ENCODE measurements at places on chromosomes 16 and 17. TPM values are rescaled to one million over a fixed set of nuclear protein-coding genes. Genes with fewer than 3 reads are reported as not detected.

GRCh38 chr17:28902819-28903545, at the start of gene DHRS13:
TSS of gene DHRS13 (minus strand) at chr17:28903079. CDS start at chr17:28902944, 135 bp downstream.
- H3K27me3 ChIP-seq: no peaks in the 10 kb centered on the region
- H3K4me1 ChIP-seq: peaks cover 13% of the 10 kb centered on the region
- H3K36me3 ChIP-seq: peaks cover 27% of the 10 kb centered on the region
- H3K4me3 ChIP-seq: peak within 1 kb of the TSS; percentile 64
- no peak within 1 kb of the TSS for H3K27ac ChIP-seq

- H3K27me3 ChIP-seq: no peaks in the 10 kb centered on the region
- no peak for DNase-seq
- no peak overlapping the region for H3K27ac ChIP-seq
Measured at GRCh38 chr17:28682655-28683054, 20.6 kb downstream of the SUPT6H start.

GRCh38 chr16:65681406-65681805, 559.5 kb upstream of the CDH11 start:
- no peak overlapping the region for H3K27ac ChIP-seq
- no peaks in the 10 kb centered on the region for H3K4me1 ChIP-seq
- DNase-seq: no peak

DNA sequence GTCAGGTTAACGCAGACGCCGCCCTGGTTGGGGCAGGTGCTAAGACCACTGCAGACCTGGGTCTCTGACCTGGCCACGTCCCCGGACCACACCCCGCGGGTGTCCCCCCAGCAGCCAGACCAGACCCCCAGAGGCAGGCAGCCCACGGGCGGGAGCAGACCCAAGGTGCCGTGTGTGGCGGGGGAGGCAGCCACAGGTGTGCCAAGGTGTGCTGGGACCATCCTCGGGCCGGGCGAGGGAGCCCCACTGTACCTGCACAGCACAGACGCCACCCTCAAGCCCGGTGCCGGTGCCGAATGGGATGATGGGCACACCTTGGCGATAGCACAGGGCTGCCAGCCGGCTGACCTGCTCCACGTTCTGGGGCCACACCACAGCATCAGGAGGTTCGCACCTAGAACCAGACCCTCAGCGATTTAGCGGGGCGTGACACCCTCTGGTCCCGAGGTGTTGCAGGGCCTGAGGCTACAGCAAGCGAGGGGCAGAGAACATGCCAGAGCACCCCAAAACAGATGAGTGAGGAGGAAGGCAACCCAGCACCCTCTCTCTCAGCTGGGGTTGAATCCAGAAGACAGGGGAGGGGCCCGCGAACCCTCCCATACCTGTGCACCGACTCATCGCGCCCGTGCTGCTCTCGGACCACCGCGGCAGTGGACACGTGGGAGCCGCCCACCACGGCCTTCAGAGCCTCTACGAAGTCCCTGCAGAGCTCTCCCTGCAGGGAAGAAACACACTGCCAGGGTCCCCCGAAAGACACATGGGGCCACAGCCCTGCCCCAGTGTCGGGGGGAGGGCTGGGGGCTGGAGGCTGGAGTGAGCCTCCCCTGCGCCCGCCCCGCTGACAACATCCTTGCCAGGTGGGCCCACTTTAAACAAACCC, 1.4 kb downstream of the LDHD start:
- H3K27ac ChIP-seq: no peak overlapping the region
- no peaks in the 10 kb centered on the region for H3K27me3 ChIP-seq
- H3K4me1 ChIP-seq: peaks cover 10% of the 10 kb centered on the region
- H3K4me3 ChIP-seq: no peak overlapping the region
- H3K36me3 ChIP-seq: no peaks in the 10 kb centered on the region
- no peak for DNase-seq

DNA sequence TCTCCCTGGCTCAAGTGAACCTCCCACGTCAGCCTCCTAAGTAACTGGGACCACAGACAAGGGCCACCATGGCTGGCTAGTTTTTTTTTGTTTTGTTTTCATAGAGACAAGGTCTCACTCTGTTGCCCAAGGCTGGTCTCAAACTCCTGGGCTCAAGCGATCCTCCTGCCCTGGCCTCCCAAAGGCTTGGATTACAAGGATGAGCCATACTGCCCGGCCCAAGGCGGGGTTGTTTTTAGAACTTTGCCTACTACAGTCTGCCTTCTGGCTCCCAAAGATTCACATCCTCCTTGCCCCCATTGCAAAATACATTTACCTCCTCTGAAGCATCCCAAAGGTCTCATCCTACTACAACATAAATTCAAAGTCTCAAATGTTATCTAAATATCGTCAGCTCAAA, 49.5 kb upstream of the PHOSPHO1 start:
- H3K27ac ChIP-seq: no peak overlapping the region
- no peaks in the 10 kb centered on the region for H3K36me3 ChIP-seq
- no peaks in the 10 kb centered on the region for H3K27me3 ChIP-seq
- H3K4me3 ChIP-seq: no peak overlapping the region

Gene FMNL1
- 4.7 TPM for total RNA-seq

Gene DNAH17
- 0.14 TPM for total RNA-seq

- H3K4me1 ChIP-seq: no peaks in the 10 kb centered on the region
- no peaks in the 10 kb centered on the region for H3K36me3 ChIP-seq
- H3K4me3 ChIP-seq: no peak overlapping the region
- no peaks in the 10 kb centered on the region for H3K27me3 ChIP-seq
Measured at GRCh38 chr16:52411011-52411410, 135.9 kb downstream of the TOX3 start.

Gene ZG16
- not detected for total RNA-seq

GRCh38 chr17:77027271-77027889, 113.4 kb upstream of the SEC14L1 start:
- H3K4me1 ChIP-seq: no peaks in the 10 kb centered on the region
- no peaks in the 10 kb centered on the region for H3K36me3 ChIP-seq
- no peak for DNase-seq
- H3K27ac ChIP-seq: no peak overlapping the region
- no peak overlapping the region for H3K4me3 ChIP-seq

- no peaks in the 10 kb centered on the region for H3K27me3 ChIP-seq
- DNase-seq: no peak
- H3K4me1 ChIP-seq: no peaks in the 10 kb centered on the region
- H3K27ac ChIP-seq: no peak overlapping the region
- H3K36me3 ChIP-seq: no peaks in the 10 kb centered on the region
- no peak overlapping the region for H3K4me3 ChIP-seq
Measured at GRCh38 chr16:83970430-83970815, 2.4 kb downstream of the NECAB2 start.

GRCh38 chr17:82051776-82052637, at the start of the genes GPS1 and RFNG:
TSS of gene GPS1 (plus strand) at chr17:82051898. CDS start at chr17:82051932, 34 bp downstream.
TSS of gene RFNG (minus strand) at chr17:82051811. CDS start at chr17:82051766, 45 bp downstream.
- peak within 1 kb of the TSS; percentile 19 for H3K27ac ChIP-seq
- peak; percentile 22 for DNase-seq
- no peaks in the 10 kb centered on the region for H3K27me3 ChIP-seq
- H3K4me3 ChIP-seq: peak within 1 kb of the TSS; percentile 81

DNA sequence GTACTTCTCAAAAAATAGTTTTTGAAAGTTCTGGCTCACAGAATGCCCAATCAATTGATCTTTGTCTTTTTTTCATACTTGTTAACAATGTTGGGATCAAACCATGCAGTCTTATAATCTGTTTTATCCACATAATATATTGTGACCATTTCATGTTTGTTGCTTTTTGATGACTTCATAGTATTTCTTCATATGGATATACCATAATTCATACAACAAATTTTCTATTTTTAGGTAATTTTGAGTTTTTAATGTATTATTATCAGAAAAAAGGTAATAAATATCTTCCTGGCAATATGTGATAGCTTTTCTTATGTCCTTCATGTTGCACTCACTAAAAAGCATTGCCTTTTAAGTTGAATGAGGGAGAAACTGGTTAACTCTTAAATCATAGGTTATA, 44.8 kb downstream of the TBC1D26 start:
- H3K27ac ChIP-seq: no peak overlapping the region
- DNase-seq: no peak
- H3K4me3 ChIP-seq: no peak overlapping the region
- H3K36me3 ChIP-seq: no peaks in the 10 kb centered on the region
- no peaks in the 10 kb centered on the region for H3K27me3 ChIP-seq
- no peaks in the 10 kb centered on the region for H3K4me1 ChIP-seq

Gene CA7
- total RNA-seq: not detected

DNA sequence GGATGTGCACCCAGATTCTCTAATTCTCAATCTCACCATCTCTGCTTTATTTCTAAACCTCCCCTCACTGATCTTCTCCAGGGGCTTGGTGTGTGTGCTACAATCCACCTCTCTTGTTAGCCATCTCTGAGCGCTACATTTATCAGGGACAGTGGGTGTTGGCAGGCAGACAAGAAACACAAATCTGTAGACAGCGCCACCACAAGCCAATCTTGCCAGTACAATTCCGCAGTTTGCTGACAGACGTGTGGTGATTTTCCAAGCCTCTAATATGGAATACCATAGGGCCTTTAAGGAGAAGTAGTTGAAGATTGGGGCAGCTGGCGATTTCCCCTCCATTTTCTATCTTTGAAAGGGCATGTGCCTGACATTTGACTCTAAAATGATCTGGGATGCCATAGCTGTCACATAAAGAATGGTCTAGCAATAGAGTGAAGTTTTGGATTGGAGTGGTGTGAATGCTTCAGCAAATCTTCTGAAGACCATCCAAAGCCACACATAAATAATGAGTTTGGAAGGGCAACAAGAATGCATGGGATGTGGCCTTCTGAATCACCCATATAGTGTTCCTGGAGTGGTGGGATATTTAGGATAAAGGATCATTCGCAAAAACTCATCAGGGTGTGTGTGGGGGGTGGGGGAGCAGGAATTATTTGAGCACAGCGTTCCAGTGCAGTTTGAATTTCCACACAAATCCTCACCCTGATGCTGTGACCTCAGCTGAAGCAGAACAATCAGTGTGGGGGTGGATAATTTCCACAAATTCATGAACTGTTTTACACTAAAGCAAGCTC, 12.0 kb upstream of the ANKFN1 start:
- no peaks in the 10 kb centered on the region for H3K36me3 ChIP-seq
- peaks cover 20% of the 10 kb centered on the region for H3K4me1 ChIP-seq
- DNase-seq: peak; percentile 91
- no peaks in the 10 kb centered on the region for H3K27me3 ChIP-seq
- no peak overlapping the region for H3K4me3 ChIP-seq
- peak overlapping the region; percentile 17 for H3K27ac ChIP-seq

Gene MAPK8IP3
- total RNA-seq: 92.4 TPM

DNA sequence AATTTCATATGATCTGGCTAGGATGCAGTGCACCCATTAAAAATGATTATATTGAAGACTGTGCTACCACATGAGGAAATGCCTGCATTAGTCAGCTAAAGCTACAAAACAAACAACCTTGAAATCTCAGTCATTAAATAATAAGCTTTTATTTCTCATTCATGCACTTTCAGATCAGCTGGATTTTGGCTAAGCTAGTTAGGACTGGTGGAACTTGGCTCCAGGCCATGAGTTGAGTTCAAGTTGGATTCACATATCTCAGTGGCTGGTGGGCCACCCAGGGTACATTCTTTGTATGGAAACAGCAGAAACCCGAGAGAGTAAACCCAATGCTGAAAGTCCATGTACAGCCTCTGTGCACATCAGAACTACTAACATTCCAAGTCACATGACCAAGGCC, 6.4 kb upstream of the SLFN12L start:
- peaks cover 15% of the 10 kb centered on the region for H3K27me3 ChIP-seq
- no peak overlapping the region for H3K4me3 ChIP-seq
- H3K36me3 ChIP-seq: no peaks in the 10 kb centered on the region
- DNase-seq: no peak
- no peak overlapping the region for H3K27ac ChIP-seq
- no peaks in the 10 kb centered on the region for H3K4me1 ChIP-seq

- H3K27me3 ChIP-seq: no peaks in the 10 kb centered on the region
- no peak for DNase-seq
- H3K27ac ChIP-seq: no peak overlapping the region
- no peaks in the 10 kb centered on the region for H3K36me3 ChIP-seq
- H3K4me1 ChIP-seq: peaks cover 8% of the 10 kb centered on the region
- H3K4me3 ChIP-seq: no peak overlapping the region
Measured at GRCh38 chr17:66779237-66779606, 55.7 kb upstream of the CACNG5 start.

DNA sequence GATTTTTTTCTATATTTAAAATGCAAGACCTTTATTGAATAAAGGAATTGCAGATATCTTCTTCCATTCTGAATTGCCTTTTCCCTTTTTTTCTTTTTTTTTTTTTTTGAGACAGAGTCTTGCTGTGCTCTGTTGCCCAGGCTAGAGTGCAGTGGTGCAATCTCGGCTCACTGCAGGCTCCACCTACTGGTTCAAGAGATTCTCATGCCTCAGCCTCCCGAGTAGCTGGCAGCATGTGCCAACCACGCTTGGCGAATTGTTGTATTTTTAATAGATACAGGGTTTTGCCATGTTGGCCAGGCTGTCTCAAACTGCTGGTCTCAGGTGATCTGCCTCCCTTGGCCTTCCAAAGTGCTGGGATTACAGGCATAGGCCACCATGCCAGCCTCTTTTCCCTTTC, 151.5 kb downstream of the CEP112 start:
- no peaks in the 10 kb centered on the region for H3K36me3 ChIP-seq
- no peaks in the 10 kb centered on the region for H3K4me1 ChIP-seq
- H3K27me3 ChIP-seq: no peaks in the 10 kb centered on the region
- no peak for DNase-seq
- H3K27ac ChIP-seq: no peak overlapping the region

- H3K27me3 ChIP-seq: no peaks in the 10 kb centered on the region
- H3K4me1 ChIP-seq: peaks cover 10% of the 10 kb centered on the region
- no peaks in the 10 kb centered on the region for H3K36me3 ChIP-seq
- peak overlapping the region; percentile 59 for H3K27ac ChIP-seq
- DNase-seq: peak; percentile 55
Measured at GRCh38 chr17:40219594-40220338, 662 bp downstream of the WIPF2 start.

Gene SLFN11
- total RNA-seq: 0.25 TPM

GRCh38 chr17:48262982-48263730, 155.6 kb downstream of the SNX11 start:
- no peak overlapping the region for H3K27ac ChIP-seq
- no peak for DNase-seq
- H3K27me3 ChIP-seq: peaks cover 8% of the 10 kb centered on the region
- H3K36me3 ChIP-seq: no peaks in the 10 kb centered on the region
- H3K4me3 ChIP-seq: no peak overlapping the region
- H3K4me1 ChIP-seq: no peaks in the 10 kb centered on the region

GRCh38 chr16:1338855-1339675, 5.6 kb downstream of the BAIAP3 start:
- no peak overlapping the region for H3K27ac ChIP-seq
- peaks cover 25% of the 10 kb centered on the region for H3K27me3 ChIP-seq
- DNase-seq: no peak
- H3K36me3 ChIP-seq: no peaks in the 10 kb centered on the region
- H3K4me3 ChIP-seq: no peak overlapping the region

- no peak overlapping the region for H3K27ac ChIP-seq
- H3K4me1 ChIP-seq: no peaks in the 10 kb centered on the region
- no peaks in the 10 kb centered on the region for H3K36me3 ChIP-seq
- no peaks in the 10 kb centered on the region for H3K27me3 ChIP-seq
- H3K4me3 ChIP-seq: no peak overlapping the region
Measured at GRCh38 chr17:54544249-54544648, 356.4 kb upstream of the TOM1L1 start.

DNA sequence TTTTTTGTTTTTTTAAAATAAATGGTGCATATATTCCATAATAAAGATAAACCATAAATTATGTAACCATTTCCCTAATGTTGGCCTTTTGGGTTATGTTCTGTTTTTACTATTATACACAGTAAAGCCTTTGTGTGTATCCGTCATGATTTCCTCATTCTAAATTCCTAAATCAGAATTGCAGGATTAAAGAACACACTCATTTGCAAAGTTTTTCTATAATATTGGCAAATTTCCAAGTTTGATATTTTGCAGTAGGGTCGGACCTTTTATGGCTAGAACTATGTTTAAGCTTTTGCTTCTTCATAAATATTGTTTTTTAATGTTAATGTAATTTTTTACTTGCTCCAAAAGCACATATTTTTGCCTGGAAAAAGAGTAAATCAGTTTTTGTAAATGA, 16.6 kb downstream of the GOSR1 start:
- no peaks in the 10 kb centered on the region for H3K27me3 ChIP-seq
- no peak for DNase-seq
- peaks cover 63% of the 10 kb centered on the region for H3K36me3 ChIP-seq
- H3K4me3 ChIP-seq: no peak overlapping the region
- no peak overlapping the region for H3K27ac ChIP-seq
- no peaks in the 10 kb centered on the region for H3K4me1 ChIP-seq

Gene CCNF
- 6.4 TPM for total RNA-seq

Gene KARS1
- total RNA-seq: 155 TPM

All from astrocyte (in vitro differentiated cells and primary cell).